ENCODE measurements at places on chromosomes 5 and 9.

- DNase-seq, result no peak
Measured at GRCh38 chr9:72779614-72780013, 173.2 kb downstream of the ALDH1A1 start.

- no peak for DNase-seq
Measured at GRCh38 chr9:109439378-109440116, 58.6 kb downstream of the PTPN3 start.

DNA sequence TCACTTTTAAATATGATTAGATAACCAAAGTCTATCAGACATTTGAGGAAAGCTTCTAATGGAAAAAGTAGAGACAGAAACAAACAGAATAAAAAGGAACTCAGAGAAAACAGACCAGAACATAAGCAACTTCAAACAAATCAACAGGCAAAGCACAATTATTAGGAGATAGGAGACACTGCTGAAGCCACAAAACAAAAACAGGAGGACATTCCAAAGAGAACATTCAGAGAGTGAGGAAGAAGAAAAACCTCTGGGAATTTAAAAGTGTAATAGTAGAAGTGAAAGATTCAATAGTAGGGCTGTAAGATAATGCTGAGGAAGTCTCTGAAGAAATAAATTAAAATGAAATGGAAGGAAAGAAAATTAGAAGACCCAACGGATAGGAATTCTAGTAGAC, 83.2 kb upstream of the TBCA start:
- no peak for DNase-seq

DNA sequence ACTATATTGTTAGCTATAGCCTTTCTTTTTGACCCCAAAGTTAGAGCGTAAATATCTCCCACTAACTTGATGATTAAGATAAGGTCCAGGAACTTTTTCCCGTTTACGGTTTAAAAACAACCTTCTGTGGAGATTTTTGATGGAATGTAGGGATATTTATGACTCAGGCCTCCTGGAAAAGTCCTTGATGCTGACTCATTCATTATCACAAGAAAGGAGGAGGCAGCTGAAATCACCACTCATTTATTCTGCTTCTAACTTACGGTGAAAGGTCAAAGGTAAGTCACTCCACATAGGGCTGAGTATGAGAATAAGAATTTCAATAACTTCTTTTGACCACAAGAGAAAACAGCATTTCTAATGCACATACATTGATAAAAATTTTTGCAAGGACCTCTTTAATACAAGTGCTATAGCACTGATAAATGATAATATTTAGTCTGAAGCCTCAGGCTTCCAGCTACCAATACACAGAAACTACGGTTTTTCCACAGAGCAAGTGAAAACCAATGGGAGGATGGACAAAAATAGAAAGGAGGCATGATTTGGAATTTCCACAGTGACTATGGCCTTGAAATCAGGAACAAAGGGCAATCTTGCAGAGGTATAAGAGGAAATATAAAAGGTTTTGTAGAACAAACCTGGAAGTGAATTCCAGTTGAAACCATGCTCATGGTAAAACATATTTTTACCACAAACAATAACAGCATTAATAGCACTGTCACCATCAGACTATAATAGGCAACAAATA, 146.5 kb downstream of the PPP2R2B start:
- no peak for DNase-seq

DNA sequence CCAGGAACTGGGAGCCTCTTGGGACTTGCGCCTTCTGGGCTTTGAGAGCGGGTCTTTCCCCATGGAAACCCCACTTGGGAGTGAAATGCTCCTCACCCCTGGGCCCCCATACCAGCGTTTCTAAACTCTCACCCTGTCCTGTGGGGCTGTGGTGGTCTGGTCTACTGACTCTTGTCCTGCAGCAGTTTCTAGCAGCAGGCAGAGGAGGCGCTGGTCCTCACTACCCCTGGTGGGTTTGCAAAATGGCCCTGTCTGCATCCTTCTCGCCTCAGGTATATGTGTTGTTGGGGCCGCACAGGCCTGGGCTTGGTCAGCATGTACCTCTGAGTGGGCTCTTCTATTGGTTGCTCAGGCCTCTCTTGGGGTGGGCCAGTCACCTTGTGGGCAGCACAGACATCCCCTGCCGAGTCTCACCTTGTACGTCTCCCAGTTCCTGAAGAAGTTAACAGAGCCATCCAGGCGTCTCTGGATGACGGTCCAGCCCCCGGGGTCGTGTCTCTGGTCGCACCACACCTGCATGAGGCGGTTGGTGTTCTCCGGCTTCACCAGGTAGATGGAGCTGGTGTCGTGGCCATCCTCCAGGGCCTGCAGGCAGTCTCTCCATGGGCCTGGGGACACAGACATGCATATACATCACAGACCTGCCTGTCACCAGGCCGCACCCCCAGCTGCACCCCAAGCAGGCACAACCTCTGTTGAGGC, 29.0 kb downstream of the ANGPTL2 start:
- no peak for DNase-seq
